ENCODE measurements at places on chromosomes 7 and 10.

DNA sequence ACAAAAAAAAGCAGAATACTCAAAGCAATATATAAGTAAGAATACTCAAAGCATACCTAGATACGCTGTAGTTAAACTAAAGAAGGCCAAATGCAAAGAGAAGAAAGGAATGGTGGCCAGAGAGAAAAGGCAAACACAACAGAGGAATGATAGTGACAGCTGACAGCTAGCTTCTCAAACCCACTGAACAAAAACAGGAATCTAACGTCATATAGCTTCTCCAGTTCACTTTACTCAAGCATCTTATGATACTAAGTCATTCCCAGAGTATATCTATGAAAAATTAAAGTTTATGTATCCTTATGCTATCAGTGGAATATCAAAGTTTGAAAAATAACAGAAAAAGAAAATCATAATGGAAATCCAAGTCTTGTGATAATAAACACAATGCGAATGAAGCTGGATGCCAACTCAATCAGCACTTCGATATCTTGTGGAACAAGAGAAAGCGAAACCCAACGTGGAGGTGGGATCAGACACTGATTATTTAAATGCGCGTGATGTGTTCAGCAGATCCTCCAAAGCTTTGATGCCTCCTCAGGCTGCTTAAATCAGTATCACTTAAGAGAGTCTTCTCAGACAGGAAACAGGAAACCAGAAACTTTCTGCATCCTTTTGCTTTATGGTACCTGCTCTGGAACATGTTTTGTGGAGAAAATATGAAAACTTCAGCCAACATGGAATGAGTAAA is 102.8 kb downstream of the PIP4K2A start:
- DNase-seq, result no peak

DNA sequence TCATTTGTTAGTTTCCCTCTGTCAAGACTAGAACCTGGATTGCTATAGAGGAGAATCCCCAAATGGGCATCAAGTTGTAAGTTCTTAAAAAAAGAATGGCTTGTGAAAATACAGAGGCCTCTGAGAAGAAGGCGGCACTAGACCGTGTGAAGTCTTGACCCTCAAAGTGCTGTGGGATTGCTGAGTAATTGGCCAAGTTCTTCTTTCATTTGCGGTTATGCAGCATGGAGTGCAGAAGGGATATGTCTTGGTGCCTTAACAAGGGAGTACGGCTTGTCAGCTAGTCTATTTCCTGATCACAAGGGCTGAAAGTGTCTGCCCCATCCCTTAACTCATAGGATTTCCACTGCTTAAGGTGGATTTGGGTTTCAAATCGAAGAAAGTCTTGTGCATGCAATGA is 81.2 kb downstream of the MKX start:
- no peak for DNase-seq

GRCh38 chr7:41974870-41975557 is 262.0 kb downstream of the GLI3 start:
- DNase-seq, result no peak

GRCh38 chr7:75534727-75535307 is 42.7 kb downstream of the SPDYE5 start:
- DNase-seq, result no peak

- DNase-seq, result no peak
These were observed 294.4 kb upstream of the MYO3A start for GRCh38 chr10:25639646-25640045.

GRCh38 chr7:43784030-43784584 is 25.6 kb downstream of the BLVRA start:
- no peak for DNase-seq

GRCh38 chr10:133489816-133490588 is 36.3 kb downstream of the SCART1 start:
- DNase-seq, result no peak

GRCh38 chr10:113732160-113732881 is 19.2 kb upstream of the PLEKHS1 start:
- no peak for DNase-seq

- DNase-seq, result no peak
These were observed 33.6 kb downstream of the SUFU start for GRCh38 chr10:102537367-102537766.

DNA sequence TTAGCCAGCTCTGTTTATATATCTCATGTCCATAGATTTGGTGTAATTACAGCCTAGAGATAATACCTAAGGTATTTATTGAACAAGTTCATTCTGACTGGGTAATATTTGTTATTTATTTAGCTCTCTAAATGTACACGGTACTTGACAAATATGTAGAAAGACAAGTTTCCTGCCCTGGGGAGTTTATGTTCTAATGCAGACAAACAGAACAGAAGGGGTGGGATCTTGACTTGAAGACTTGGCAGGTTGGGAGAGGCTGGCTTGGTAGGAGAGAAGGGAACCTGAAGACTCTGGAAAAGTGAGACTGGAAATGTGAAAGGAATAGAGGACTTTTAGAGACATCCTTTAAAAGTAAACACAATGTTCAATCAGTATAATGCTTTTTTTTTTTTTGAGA is 97.7 kb upstream of the CDK6 start:
- no peak for DNase-seq

GRCh38 chr7:154627646-154628290 is 375.2 kb downstream of the PAXIP1 start:
- no peak for DNase-seq

DNA sequence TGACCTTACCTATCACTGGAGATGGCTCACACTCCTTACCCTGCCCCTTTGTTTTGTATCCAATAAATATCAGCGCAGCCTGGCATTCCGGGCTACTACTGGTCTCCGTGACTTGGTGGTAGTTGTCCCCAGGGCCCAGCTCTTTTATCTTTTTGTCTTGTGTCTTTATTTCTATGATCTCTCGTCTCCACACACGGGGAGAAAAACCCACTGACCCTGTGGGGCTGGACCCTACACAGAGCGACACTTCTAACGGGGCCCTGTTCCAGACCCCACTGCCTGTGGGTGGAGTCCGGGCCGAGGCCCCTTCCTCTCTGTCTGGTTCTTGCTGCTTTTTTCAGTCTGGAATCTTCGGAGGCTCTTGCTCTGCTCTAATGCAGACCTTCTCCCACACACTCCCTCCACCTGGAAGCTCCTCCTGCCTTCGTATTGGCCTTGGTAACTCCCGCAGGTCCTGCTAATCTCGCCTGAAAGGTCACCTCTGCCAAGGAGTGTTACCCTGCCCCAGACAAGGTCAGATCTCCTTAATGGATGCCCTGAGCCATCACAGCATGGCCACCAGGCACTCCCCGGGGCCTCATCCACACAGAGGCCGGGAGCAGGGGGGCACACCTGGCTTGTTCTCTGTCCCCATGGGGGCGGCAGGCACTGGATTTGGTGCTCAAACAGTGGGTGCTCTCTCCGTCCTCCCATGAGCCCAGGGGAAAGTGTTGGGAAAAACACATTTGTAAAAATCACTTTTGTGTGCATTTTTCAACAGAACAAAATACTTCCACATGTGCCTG is 531.7 kb downstream of the PTPRN2 start:
- DNase-seq, result no peak

DNA sequence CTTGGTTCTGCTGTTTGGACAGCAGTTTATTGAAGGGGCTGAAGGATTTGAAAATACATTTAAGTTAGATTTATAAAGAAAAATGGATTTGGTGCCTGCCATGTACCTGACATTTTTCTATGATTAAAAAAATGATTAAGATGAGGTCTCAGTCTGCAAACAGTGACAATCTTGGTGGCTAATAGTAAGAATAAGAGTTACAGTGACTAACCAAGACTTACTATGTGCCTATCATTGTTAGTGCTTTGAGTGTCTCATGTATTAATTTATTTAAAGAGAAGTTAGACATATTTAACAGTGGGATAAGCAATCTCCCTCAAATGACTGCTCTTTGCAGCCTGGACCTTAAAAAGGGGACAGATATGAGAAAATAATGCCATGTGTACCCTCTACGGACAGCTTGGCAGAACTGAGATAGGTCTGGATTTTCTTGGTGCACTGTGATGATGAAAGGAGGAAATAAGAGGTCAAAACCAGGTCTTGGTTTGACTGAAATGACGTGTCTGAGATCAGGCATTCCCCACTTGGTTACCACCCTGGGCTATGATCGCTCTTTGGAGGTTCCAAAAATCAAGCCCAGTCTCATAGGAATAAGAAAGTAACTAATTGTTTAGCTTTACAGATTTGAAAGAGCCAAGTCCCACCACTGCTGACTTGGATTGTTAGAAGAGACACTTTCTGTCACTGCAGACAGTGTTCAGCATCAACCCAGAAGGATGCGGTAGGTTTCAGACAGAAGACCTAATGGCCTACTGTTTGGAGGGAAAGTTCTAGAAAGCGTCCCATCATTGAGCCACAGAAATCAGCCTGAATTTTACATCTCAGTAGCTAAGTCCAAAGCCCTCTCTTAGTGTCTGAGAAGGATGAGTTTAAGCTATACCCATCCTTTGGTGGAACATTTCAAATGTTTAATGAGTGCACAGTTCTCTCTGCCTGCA is 2.1 kb downstream of the CASP7 start:
- no peak for DNase-seq

GRCh38 chr10:30036811-30037210 is 22.6 kb downstream of the JCAD start:
- no peak for DNase-seq

- no peak for DNase-seq
These were observed 82.0 kb downstream of the MICALL2 start for GRCh38 chr7:1377111-1377909.

DNA sequence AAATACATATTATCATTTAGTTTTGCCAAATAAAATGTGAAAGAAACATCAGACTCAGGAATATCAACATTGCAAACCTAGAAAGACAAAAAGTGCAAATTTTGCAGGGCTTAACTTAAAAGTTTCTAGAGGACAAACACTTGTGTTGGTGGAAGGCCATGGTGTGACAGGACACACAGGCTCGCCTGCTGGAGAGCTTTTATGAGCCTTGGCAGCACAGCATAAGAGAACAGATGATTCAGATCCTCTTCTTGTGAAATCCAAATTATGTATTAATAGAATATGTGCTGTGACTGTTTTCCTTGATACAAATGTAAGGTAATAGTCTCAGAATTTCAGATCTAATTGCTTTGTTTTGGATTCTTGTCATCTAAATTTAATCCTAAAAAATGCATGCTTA is 72.9 kb upstream of the ABCB5 start:
- peak; percentile 29 for DNase-seq

DNA sequence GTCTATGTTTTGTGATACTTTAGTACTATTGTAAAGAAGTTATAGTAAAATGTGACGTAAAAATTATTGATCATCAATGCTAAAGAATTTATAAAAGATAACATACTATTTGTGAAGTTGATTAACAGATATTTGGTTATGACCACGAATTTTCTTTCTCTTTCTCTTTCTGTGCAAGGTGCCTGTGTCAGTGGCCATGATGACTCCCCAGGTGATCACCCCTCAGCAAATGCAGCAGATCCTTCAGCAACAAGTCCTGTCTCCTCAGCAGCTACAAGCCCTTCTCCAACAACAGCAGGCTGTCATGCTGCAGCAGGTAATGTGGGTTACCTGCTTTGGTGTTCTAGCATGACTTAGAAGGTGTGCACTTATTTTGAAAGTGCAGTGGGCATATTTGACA is 213.7 kb downstream of the FOXP2 start:
- no peak for DNase-seq

DNA sequence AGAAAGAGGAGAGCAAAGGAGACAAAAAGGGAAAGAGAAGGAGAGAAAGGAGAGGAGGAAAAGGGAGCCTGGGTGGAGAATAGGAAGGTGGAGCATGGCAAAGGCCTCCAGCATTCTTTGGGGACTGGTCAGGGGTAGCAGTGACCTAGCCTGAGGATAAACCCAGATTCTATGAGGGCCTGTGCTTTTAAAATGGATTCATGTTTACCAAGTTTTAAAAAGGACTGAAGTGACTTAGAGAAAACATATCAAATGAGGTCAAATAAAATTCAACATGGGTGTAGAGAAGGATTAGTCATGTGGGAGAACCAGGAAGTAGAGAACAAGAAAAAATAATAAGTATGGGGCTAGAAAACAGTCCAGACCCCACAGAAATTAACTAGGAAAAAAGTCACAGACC is 20.7 kb downstream of the CREB3L2 start:
- DNase-seq, result no peak

DNA sequence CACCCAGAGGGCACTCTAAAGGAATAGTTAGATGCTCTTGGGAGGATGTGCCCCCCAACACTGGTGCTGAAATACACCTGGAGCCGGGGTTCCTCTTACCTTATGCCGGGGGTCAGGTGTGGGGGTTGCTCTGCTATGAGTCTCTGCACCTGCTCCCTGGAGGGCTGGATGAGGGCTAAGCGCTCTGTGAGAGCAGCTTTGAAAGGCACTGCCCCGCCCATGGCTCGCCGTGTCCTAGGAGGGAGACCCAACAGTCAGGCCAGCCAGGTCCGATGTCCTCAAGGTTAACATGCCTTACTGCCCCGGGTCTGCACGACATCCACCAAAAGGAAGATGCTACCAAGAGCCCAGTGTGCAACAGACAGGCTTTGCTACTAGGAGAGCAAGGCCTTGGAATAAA is 31.7 kb downstream of the PSPH start:
- no peak for DNase-seq

DNA sequence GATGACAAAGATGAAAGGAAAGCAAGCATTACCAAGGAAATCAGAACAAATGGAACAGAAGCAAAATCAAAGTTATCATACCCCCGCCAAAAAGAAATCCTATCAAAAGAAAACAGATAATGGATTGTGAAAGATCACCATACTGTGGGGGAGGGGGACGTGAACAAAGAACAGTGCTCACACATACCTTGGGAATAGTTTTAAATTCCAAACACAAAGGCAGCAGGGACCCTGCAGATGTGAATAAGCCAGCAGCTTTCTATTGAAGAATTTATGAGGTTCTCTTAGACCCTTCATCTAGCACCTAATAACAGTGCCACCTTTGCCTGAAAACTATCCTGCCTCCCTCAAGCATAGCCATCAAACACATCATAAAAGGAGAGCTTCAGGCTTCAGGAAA is 94.0 kb downstream of the AKR1D1 start:
- DNase-seq, result no peak

DNA sequence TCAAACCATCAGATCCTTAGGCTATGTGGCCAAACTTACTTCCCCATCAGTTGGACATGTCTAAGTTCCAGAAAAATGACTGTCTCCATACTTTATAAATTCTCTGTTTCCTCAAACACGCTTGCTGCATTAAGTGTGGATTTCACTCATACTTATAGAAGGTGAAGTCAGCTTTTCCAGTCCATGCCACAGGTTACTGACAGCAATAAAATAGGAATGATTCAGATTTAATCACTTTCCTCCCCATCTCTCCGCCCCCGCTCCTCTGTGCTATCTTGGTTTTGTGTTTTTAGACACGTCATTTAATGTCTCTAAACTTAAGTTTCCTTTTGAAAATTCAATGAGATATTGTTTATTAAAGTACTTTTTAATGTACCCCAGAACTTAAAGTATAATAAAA is 1098.0 kb upstream of the C7orf33 start:
- no peak for DNase-seq

GRCh38 chr7:27143950-27144780 is 684 bp upstream of the HOXA5 start:
- no peak for DNase-seq

- DNase-seq, result no peak
These were observed 137.3 kb downstream of the AGMO start for GRCh38 chr7:15424468-15424867.

DNA sequence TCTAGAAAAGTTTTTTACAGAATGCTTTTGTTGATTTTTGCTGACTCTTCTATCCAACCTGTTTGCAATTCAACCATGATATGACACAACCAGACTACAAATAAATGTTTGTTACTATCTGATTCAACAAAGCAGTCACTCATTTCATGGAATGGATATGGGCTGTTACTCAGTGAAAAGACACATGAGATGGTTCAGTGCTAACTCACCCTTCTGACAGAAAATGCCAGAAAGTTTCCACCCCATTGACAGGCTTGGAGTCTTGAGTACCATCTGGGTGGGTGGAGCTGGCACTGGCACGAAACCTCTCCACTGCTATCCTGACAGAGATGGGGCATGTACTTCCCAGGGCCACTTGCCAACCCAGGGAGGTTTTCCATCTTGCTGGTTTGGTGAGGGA is 39.5 kb downstream of the RBM28 start:
- DNase-seq, result no peak
